ENCODE measurements at places on chromosomes 1 and 21.

- no peak for DNase-seq
Observed at GRCh38 chr1:175089136-175089718, 21.6 kb downstream of the TNN start.

DNA sequence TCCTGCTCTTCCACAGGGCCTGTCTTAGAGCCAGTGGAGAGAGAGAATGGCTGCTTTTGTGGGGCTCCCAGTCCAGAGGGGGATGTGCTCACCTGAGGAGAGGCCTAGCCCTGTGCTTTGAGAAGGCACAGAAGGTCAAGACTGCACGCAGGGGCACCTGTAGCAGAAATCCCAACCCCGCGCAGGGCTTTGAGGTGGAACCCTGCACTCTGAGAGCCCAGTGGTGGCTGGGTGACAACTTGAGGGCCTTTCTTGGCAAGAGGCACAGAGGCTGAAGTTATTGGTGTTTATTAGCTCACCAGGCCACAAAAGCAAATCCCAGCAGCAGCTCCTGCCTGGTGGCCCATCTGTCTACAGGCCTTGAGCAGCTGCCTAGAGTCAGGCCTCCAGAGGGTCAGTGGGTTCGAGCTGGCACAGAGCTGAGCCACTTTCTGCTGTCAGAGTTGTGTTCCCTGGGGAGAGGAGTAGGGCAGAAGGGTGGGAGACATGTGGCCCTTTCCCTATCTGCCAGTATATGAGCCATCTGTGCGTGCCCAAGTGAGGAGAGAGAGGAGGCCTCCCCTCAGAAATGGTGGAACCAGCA lies 31.4 kb downstream of the SZRD1 start:
- DNase-seq, result no peak

DNA sequence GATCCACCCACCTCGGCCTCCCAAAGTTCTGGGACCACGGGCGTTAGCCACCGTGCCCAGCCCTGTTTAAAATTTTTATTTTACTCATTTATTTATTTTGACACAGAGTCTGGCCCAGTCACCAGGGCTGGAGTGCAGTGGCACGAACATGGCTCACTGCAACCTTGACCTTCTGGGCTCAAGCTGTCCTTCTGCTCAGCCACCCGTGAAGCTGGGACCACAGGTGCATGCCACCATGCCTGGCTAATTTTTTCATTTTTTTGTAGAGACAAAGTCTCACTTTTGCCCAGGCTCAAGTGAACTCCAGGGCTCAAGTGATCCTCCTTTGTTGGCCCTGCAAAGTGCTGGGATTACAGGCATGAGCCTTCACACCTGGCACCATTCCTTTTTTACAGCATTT lies 27.5 kb upstream of the DNAJC6 start:
- DNase-seq, result no peak

- no peak for DNase-seq
Observed at GRCh38 chr1:62281922-62282555, 37.2 kb downstream of the KANK4 start.

DNA sequence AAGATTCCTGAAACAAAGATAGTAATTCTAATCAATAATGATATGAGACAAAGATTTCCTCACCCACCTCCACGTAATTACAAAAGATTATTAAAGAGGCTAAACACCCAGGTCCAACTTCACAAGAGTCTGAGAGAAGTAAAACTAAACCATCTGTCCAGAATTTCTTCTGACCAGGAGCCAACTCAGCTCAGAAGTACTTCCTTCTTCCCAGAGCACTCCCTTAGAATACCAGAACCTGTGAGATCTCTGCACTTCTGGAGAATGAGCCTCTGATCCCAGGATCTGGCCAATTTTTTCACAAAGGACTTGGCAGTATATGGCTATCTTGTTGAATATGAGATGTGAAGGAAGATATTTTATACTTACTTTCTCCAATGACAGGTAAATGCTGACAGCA lies 120.6 kb upstream of the PALMD start:
- no peak for DNase-seq

- DNase-seq, result no peak
Observed at GRCh38 chr1:93844262-93845045, 34.6 kb downstream of the DNTTIP2 start.

All from posterior cingulate gyrus (tissue), 11 donors.